ENCODE measurements at places on chromosomes 5 and 9.

DNA sequence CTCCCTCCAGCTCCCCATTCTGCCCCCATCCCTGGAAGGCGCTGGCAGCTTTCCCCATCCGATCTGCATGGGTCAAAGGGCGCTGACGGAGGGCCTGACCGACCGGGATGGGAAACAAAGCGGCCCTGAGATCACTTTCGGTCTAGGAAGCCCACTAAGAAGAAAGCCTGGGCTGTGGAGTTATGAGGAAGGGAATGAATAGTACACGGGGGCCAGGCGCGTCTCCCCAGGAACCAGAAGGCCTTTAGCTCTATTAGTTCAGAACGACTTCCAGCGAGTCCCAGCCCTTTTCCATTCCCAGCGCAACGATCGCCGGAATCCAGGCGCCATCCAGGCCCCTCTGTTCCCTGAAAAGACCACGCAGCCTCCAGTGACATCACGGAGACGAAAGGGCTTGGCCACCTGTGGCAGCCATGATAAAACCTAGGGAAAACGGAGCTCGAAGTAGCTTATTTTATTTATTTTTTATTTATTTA, 70.1 kb upstream of the CCDC180 start:
- no peak for DNase-seq

DNA sequence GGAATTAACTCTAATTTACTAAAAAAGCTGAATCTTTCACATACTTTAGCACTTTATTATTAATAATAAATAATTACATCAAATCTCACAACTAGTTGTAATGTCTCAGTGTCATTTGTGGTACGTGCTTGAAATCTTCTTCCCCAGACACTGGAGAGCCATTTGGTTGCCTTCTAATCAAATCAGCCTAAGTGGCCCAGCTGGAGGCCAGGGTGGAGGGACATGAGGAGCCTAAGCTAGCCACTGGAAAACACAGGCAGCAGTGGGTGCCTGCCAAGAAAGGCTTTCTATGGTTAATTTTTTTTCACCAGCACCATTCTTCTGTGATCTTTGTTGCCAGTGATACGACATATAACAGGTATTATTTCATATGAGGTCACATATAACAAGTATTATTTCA, 117.0 kb downstream of the ERCC6L2 start:
- no peak for DNase-seq

DNA sequence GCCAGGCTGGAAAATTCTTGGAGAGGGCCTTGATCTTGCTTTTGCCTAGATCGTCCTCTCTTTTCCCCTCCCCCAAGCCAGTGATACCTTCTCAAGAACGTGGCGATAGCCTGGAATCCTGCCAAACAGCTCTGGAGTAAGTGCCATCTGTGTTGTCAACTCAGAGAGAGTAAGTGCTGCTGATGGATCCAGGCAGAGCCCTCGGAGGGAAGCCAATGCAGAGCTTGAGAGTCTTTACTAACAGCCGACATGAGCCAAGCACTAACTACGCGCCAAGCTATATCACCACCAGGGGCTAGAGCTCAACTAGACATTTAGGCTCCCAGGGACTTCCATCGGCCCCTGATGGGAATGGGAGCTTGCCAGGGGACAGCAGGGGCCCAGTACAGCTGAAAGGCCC, 17.6 kb downstream of the RAPGEF1 start:
- DNase-seq = no peak

DNA sequence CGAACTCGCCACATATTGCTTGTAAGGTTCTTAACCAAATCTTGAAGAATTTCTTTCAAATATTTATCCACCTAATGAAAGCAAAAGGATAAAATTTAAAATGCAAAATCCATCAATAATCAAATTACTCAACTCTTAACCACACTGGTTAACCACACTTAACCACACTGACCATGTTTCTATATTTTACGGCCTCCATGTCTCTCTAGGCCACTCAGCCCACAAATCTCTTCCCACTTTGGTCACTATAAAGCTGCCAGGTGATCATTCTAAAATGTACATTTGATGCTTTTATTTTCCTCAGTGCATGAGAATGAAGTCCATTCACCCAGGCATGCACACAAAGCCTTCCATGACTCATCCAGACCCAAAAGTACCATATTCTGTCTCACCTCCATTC, 56.4 kb upstream of the OR2K2 start:
- DNase-seq = no peak

DNA sequence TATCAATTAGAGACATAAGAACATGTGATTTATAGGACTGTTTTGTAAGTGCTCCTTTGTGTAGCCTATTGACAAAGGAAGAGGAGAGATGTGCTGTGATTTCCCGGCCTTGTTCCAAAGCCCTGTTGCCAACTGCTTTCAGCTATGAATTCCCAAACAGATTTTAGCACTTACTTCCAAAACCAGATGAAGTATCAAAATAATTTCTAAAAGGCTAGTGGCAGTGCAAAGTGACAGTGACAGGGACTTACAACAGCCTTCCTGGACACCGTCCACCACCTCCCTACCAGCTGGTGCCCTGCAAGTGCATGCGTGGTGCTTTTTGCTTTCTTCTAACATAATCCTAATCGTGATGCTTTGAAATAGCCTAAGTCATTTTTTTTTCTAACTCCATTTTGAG, 254.1 kb upstream of the ACTBL2 start:
- no peak for DNase-seq

GRCh38 chr5:79699763-79700400, 10.2 kb downstream of the CMYA5 start:
- DNase-seq = no peak

GRCh38 chr5:150627731-150628545, 12.5 kb upstream of the SYNPO start:
- peak; percentile 30 for DNase-seq

GRCh38 chr9:109859447-109859846, 79.4 kb downstream of the PALM2AKAP2 start:
- no peak for DNase-seq

DNA sequence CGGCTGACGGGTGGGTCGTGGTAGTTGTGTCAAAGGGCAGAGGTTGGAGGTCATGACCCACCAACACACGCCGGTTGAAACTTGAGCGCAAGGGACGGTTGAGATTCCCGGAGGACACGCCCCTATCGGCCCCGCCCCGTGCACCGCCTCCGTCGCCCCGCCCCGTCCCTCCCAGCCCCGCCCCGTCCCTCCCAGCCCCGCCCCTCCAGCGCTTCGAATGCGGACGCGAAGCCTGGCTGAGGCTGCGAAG, 226 bp upstream of the RANBP17 start:
- no peak for DNase-seq

DNA sequence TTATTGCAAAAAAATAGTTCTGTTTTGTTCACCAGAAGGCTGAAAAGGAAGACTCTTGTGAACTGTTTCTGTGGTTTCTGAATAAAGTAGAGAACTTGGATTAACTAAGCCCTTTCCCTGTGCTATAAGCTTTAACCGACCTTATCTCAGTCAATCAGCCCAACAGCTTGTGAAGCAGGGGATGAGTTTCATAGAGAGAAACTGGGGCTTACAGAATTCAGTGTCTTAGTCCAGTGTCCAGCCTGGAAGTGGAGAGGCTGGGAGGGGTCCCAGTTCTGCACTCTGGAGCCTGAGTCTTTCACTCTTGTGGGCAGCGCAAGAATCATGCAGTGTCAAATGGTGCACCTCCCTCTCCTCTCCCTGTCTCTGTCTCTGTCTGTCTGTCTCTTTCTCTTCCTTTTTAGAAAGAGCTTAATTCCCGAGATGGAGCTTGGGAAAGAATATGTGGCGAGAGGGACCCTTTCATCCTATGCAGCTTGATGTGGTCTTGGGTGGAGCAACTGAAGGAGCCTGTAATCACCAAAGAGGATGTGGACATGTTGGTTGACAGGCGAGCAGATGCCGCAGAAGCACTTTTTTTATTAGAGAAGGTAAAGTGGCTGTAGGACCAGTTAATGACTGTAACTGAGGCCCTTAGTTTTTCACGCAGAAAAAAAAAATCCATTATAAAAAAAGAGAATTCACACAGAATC, 17.0 kb downstream of the PTPDC1 start:
- DNase-seq = no peak

DNA sequence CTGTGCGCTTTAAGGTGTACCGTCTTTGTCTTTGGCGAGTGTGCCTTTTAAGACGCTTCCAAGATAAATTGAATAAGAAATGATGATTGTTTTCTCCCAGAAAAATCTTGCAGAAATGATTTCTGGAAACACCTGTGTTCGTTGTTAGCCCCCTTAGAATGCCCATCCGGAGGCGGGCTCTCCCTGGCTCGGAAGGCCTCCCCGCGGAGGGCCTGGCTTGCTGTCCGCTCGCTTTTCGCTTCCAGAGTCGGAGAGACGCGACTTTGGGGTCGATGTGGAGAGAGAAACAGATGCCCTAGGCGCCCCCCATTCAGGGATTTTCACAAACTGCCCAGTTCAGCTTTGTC, 23.9 kb downstream of the LECT2 start:
- DNase-seq = no peak

- no peak for DNase-seq
These were observed 228.5 kb downstream of the COMMD10 start for GRCh38 chr5:116313366-116313765.

DNA sequence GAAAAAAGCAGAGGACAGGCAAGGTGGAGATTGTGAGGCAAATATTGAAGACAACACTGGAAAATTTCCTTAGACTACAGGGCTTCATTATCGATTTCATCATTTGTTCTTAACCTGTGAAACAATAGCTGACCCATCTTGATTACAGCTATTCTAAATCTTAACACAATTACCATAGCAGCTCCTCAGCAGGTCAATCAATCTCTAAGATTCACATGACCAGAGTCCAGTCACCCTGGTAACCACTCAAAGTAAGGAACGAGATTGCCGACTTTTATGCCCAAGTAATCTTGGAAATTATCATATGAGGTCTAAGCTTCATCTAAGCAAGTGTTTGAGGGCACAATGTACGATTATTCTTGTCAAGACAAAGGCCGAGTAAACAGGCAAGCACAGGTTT, 93.8 kb downstream of the TTC39B start:
- DNase-seq = no peak

GRCh38 chr9:70012569-70012968, 31.1 kb upstream of the MAMDC2 start:
- DNase-seq = no peak

DNA sequence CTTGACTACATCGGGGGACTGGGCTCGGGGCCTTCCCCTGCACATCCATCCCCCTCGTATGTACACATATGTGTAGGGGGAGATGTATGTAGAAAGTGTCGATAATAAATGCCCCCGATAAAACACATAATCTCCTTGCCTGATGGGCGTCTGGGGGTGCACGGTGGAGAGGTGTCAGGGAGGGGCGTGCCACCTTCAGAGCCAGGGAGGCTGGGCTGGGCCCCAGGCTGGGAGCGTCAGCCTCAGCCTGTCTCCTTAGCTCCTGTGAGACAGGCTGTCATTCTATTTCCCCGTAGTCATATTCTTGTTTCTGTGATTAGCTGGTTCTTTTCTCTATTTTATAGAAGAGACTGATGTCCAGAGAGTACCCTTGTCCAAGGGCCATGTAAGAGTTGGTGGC, 4.7 kb upstream of the RXRA start:
- DNase-seq = no peak

- no peak for DNase-seq
These were observed 43.8 kb downstream of the HABP4 start for GRCh38 chr9:96493757-96494156.

- DNase-seq = no peak
These were observed 143.0 kb downstream of the ADAMTS6 start for GRCh38 chr5:65338606-65339151.

GRCh38 chr9:133742849-133743444, 4.8 kb upstream of the SARDH start:
- peak; percentile 65 for DNase-seq

DNA sequence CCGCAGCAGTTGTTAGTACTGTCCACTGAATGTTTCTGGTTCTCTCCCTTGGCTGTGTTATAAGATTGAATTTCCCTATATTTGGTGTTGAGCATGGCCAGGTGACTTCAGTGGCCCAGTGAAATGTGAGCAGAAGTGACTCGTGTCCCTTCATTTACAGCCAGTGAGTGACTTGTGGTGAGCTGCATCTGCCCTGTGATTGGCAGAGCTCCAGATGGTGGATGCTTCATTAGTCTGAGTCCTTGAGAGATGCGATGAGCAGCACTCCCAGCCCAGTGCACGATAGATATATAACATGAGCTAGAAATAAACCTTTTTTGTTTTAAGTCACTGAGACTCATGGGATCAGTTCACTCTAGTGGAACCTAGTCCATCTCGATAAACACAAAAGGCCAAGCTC, 19.3 kb downstream of the PCSK5 start:
- no peak for DNase-seq

DNA sequence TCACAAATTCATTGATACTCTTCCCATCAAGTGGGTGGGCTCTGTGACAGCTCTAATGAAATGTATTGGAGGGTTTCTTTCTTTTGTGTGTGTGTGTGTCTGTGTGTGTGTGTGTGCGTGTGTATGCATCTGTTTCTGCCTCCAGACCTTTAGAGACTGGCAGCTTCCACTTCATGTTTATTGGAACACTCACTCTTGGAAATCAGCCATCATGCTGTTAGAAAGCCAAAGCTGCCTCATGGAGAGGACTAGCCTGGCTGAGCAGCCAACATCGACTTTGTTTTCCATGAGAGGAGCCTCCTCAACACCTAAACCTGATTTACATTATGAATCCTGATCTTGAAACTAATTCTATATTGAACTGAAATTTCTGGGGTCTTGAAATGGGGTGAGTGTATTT, 128.5 kb upstream of the FAM174A start:
- DNase-seq = no peak

- no peak for DNase-seq
These were observed 9.1 kb downstream of the SWI5 start for GRCh38 chr9:128285033-128285784.

- DNase-seq = no peak
These were observed 320.9 kb downstream of the IRX2 start for GRCh38 chr5:2430606-2431005.

- no peak for DNase-seq
These were observed 68.2 kb downstream of the CDC14B start for GRCh38 chr9:96551403-96551802.

DNA sequence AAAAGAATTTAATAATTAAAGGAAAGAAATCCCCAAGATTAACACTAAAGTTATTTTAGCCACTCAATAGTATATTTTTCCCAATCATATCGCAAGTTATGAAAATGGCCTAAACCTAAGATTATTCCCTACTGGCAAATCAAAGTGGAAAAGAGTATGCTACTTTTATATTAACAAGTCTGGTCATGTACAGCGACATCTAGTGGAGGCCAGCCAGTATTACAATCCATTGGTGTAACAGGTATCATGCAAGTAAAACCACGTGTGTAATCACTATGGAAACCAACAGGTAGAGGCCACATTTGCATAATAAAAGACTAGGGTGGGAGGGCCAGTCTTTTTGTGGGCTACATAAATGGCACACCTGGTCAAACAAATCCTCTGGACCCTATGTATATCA, 976.4 kb upstream of the CDH9 start:
- no peak for DNase-seq

GRCh38 chr5:129622531-129622930, 125.4 kb upstream of the MINAR2 start:
- DNase-seq = no peak

- DNase-seq = no peak
These were observed 16.5 kb upstream of the SPDL1 start for GRCh38 chr5:169567079-169567478.

- no peak for DNase-seq
These were observed 23.8 kb upstream of the DAB2 start for GRCh38 chr5:39448506-39449128.

GRCh38 chr5:150399524-150400211, 13.0 kb downstream of the CD74 start:
- no peak for DNase-seq
